ENCODE measurements at places on chromosomes 11 and 22.

DNA sequence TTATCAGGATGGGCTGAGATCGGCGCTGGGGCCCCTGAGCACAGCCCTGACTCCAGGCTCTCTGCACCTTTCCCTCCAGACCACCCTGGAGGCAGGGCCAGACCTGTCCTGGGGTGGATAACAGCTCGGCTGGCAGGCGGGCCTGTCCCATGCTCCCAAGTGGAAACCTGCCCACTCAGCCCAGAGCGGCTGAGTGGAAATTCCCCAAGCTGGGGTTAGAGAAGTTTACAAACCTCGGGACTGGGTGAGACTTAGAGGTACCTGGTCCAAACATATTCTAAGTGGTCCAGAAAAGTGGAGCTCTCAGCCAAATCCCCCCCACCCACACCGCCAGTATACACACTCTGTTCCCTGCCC lies 4.8 kb upstream of the FXYD2 start:
- no peak for DNase-seq

GRCh38 chr22:39459681-39460080 lies 2.9 kb downstream of the MGAT3 start:
- no peak for DNase-seq

DNA sequence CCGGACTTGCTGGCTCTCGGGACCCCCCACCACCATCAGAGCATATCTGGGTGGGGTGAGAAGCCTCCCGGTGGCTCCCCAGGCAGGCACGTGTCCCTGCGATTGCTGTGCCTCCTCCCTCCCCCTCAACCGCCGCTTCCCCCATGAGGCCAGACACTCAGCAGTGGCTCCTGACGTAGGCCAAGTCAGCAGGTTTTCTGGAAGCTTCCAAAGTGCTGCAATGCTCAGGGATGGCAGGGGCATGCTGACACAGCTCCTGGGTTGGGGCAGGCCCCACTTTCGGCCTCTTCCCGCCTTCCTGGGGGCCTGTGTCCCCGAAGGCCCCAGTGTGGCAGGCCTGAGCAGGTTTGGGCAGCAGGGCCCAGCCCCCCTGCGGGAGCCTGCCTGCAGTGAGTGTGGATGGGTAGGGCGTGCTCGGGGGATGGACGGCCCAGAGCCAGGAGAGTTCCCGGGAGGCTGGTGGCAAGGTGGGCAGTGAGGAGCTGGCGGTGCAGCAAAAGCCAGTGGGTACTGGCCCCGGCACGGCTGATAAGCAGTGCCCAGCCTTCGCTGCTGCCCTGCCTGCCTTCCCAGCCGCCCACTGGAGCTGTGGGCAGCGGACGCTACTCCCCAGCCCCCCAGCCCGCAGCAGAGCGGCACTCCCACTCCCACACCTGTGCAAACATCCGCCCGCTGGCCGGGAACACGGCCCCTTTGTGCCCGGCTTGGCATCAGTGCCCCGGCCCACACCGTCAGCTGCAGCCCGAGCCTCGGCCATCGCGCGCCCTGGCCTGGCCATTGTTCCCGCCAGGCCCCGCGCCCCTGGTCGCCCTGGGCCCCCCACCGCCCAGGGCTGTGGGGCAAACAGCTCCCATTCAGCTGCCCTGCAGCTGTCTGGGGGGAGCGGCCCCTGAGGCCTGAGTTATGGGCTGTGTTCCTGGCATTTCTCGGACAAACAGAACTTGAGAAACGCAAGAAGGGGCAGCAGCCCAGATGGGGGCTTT lies 125.0 kb downstream of the KCNQ1OT1 start:
- no peak for DNase-seq

GRCh38 chr22:38124236-38124974 lies 13.9 kb upstream of the BAIAP2L2 start:
- no peak for DNase-seq

- DNase-seq: peak; percentile 42
These were observed 71.4 kb downstream of the NAT10 start for GRCh38 chr11:34176751-34177209.

GRCh38 chr11:104462341-104462740 lies 298.4 kb upstream of the PDGFD start:
- DNase-seq: no peak

DNA sequence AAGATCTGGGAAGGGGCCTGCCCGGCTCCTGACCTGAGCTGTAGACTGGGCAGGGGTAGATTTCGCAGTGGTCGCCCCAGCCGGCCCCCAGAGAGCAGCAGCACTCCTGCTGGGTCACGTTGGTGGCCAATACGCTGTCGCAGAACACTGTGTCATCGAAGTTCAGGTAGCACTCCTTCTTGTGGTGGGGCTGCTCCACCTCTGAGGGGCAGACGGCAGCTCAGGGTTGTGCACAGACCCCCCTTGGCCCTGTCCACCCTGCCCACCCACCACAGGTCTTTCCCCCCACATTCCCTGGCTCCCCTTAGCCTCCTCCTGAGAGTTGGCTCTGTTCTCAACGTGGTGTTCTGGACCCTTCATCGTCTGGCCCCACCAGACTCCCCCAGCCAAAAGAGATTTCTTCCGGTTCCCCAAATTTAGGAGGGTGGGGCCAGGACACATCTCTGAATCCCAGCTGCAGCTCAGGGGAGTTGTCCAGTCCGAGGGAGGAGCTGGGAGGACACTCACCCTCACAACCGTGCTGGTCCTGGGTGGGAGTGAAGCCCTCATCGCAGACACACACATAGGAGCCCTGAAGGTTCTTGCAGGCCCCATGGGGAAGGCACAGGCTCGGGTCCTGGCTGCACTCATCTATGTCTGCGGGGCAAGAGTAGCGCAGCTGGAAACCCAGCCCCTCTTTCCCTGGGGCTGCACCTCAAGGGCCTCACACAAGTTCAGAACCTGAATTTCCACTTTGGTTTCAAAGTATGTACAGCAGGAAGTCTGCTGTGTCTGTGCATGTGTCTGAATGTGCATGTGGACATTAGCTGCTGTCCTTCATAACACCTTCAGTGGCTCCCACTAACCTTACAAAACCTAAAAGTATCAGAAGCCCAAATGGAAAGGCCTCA lies 16.5 kb downstream of the SCYL1 start:
- DNase-seq: no peak

DNA sequence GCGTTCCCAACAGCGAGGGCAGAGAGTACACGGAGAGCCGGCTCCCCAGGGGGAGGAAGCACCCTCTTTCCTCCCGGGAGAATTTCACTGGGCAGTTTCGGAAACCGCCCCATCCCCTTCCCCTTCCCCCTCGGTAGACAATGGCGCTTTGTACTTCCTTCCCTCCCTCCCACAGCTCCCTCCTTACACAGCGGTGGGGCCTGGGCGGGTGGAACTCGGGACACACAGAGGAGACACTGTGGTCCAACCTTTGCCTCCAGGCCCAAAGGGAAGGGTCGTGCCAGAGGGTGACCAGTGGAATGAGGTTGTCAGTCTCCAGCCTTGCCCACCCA lies 4.3 kb downstream of the SMTN start:
- no peak for DNase-seq

DNA sequence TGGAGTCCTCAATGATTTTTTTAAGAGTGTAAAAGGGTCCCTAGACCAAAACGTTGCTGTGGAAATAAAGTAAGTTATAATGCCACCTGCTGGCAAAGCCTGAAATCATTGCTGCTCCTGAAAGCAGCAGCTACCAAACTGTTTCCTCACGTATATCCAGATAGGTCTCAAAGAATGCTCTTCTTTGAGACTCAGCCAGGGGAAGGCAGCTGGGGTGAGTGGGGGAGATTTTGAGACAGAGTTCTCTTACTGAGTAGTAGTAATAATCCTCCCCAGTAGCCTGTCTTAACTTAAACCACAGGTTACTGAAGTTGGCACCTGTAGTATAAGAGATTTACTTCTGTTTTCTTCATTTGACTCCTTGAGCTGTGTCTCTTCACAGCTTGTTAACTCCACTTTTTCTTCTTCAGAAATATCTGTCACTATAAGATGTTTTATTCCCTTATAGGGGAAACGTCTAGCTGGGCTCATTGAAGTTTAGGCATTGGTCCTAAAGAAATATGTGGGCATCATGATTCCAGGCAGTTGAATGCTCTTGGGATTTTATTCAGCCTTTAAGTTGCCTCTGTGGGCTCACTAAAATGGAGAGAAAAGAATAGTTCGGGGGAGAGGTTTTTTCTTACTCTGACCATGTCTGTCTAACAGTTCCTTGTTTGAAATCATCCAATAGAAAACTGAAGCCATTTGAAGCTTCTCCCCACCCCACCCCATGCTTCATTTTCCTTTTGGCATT lies 77.9 kb downstream of the BTBD10 start:
- DNase-seq: peak; percentile 72

DNA sequence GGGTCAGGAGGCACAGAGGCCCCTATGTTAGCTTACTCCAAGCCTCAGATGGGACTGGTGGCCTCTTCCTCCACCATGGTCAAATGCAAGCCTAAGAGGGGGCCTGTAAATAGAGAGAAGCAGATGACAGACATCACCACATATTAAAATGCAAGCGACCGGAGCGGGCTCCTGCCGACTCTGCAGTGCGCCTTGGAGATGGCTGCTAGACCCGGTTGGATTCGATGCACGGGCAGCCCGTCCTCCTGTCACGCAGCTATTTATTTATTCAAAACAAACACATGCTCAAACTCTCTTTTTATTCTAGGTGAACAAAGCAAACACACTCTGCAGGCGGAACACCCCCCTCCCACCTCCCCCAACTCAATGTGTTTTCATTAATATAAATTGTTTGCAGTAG lies 208.0 kb downstream of the DSCAML1 start:
- DNase-seq: no peak

DNA sequence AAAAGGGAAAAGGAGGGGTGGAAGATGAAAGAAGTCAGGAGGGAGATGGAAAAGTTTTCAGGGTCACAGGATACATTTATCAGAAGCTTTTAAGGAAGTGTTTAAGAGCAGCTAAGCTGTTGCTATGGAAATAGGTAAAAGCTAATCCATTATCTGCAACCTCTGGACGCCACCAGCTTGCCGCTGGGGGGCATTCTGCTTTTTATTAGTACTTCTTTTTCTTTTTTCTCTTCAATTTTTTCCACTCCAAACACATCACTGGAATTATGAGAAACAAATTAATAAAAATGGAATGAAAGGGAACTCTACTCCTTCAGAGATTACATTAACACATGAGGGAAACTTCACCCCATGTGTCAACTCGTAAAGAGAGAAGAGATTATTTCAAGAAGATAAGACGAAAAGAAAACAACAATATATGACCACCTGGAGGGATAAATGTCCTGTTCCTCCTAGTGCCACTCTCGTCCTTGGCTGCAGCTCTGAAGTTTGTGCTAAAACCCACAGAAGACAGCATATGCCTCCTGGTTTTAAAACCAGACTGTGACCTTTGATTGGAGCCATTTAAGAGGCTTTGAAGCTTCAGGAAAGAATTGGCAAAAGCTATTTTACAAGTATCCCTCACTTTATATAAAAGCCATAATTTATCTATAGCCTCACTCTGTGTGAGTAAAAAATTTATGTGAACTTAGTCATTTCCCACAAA lies 972.8 kb downstream of the OPCML start:
- DNase-seq: no peak

GRCh38 chr11:34250732-34251588 lies 106.8 kb downstream of the ABTB2 start:
- no peak for DNase-seq

DNA sequence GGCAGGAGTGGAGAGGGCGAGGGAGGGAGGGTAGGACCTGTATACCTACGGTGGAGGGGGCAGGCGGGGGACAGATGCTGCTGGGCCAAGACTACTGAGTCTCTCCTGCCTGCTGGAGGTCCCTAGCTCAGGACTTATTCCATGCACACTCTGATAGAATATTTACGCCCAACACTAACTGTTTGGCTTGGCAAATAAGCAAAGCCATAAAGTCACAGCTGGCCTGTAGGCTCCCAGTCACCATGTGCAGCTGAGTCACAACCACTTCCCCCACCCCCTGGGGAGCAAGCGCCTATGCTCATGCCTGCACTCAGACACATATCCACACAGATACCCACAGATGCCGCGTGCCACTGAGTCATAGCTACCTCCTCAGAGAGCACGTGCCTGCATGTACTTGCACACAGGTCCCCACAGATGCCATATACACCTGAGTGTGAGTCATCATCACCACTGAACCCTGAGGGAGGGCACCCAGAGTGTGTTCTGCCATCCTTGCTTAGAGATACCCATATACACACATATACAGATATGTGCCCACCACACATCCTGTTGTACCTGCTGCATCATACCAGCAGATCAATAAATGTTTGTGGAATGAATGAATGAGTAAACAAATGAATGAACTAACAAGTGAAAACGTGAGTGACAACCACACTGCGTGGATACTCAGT lies 95.8 kb downstream of the SWAP70 start:
- DNase-seq: no peak

- DNase-seq: no peak
These were observed 42.0 kb downstream of the CD82 start for GRCh38 chr11:44607319-44607962.

DNA sequence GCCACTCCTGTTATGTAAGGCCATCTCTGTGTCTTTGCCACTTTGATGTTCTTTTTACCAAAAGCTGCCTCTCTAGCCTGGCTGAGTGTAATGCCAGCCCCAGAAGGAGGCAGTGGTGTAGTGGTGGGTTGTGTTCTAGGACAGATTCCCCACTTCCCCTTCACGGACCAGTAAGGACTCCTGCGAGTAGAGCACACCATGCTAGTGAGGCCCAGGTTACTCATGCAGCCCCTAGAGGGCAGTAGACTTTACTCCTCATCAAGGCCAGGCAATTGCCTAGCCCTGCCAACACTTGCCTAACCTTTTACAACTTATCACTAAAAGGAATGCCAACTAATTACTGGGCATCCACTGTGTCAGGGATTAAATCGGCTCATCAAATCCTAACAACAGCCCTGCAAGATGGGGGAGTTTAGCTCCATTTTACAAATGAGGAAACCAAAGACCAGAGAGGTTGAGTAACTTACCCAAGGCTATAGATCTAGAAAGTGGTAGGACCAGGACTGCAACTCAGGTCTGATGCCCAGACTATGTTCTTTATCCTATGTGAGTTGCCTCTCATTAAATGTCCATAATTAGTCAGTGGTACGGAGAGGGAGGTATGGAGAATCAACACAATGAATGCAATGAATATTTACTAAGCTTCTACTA lies 75.3 kb downstream of the APIP start:
- peak; percentile 27 for DNase-seq

- DNase-seq: no peak
These were observed 103.1 kb downstream of the SNX19 start for GRCh38 chr11:130813196-130813595.

- no peak for DNase-seq
These were observed 10.4 kb downstream of the OR51T1 start for GRCh38 chr11:4891996-4892640.

GRCh38 chr11:12542186-12542935 lies 131.9 kb upstream of the TEAD1 start:
- DNase-seq: no peak

DNA sequence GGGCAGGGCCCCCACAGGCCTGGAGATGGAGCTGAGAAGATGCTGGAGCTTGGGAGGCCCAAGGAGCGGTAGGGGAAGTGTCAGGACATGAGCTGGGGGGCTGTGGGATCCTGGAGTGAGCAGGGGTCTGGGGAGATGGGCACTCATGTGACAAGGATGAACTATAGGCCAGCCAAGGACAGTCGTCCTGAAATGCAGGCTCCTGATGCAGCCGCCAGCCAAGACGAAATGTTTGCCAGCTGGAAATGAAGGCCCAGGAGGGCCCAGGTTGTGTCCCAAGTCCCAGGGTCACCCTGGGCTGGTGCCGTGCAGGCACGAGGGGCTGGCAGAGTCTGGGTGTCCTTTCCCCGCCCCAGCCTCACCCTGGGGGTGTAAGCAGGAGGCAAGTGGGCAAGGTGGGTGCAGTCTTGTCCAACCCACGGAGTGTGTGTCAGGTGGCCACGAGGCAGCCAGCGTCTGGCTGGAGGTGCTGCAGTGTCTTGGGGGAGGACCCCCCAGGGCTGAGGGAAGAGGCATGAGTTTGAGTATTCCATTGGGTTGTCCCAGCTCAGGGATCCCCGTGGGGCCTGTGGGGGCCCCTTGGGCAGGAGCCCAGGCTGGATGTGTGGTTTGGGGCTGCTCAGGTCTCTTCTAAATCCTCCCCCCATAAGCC lies 21.4 kb downstream of the MRGPRG start:
- no peak for DNase-seq

Data from NCI-H1105 treated with DMSO at 0.1 percent for 48 hours (cell line).